Lower lobe of right lung (tissue), 2 donors: ENCODE measurements at places on chromosomes 5 and 9.

DNA sequence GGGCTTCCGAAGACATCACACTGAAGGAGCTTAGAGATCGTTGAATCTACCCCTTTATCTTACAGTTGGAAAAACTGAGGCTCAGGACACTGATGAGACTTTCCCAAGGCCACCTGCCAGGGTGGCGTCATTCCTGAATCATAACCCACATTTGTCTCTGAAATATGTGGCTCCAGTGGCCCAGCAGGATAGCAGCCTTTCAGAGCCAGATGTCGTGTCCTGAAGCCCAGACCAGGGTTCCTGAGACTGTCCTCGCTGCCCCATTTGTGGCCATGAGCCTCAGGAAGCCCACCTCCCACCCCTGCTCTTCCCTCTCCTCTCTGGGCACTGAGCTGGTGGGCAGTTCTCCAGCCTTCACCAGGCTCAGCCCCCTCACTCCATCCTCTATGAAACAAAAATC, 2.4 kb downstream of the HMCN2 start:
- no peak for DNase-seq

GRCh38 chr9:127877566-127877998, at the start of gene AK1:
TSS of gene AK1 (minus strand) at chr9:127877675. CDS start at chr9:127874617, 3,058 bp downstream.
- peak; percentile 88 for DNase-seq

DNA sequence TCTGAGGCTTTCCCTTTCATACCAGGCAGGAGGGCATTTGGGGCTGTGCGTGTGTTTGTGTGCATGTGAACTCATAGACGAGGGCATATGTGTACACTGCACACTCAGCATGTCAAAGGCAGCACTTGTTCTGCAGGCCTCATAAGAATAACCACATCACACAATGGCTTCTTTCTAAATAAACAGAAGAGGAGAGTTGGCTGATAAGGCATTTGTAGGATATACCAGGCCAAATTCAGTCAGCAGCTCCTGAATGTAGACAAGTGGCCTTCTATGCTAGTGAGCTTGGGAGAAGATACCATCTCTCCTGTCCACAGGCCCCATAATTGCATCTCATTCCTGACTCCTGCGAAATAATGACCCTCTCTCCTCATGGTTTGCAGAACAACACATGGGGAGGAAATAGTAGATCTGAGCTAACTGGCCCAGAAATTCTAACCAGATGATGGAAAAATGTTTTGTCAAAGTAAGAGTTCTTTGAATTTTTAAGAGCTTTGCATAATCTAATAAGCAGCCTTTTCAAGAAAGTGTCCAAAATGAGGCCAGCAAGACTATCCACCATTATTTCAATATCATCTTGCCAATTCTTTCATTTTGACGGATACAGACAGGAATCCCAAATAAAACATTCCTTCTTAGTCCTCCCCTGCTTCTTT, 60.5 kb upstream of the GAS1 start:
- no peak for DNase-seq

GRCh38 chr5:111262815-111263214, 38.6 kb downstream of the CAMK4 start:
- DNase-seq = no peak

DNA sequence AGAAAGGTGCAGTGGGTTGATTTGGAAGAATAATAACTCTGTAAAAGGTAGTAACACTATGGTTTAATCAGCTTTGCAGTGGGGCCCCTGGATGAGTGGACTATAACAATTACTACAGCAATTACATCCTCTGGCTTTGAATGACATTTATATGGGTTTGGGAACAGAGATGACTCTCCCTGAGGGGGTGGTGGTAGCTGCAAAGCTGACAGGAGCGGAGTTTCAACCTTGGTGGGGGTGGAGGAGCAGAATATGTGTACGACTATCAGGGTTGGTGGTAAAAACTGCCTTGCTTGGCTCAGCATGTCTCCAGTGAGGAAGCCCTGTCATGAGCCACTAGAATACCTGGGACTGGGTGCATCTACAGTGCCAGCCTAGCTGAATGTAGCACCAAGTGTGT, 28.3 kb upstream of the NR3C1 start:
- DNase-seq = no peak

GRCh38 chr5:32828492-32828891, 117.4 kb downstream of the NPR3 start:
- no peak for DNase-seq
